ENCODE measurements at places on chromosomes 5 and 9.

GRCh38 chr5:83440826-83441225 is 30.7 kb upstream of the VCAN start:
- DNase-seq: no peak

GRCh38 chr9:91755761-91756509 is 194.1 kb downstream of the ROR2 start:
- DNase-seq: no peak

- no peak for DNase-seq
Measured at GRCh38 chr5:170176916-170177315, 55.9 kb upstream of the C5orf58 start.

- no peak for DNase-seq
Measured at GRCh38 chr5:67672636-67673035, 476.0 kb upstream of the CD180 start.

DNA sequence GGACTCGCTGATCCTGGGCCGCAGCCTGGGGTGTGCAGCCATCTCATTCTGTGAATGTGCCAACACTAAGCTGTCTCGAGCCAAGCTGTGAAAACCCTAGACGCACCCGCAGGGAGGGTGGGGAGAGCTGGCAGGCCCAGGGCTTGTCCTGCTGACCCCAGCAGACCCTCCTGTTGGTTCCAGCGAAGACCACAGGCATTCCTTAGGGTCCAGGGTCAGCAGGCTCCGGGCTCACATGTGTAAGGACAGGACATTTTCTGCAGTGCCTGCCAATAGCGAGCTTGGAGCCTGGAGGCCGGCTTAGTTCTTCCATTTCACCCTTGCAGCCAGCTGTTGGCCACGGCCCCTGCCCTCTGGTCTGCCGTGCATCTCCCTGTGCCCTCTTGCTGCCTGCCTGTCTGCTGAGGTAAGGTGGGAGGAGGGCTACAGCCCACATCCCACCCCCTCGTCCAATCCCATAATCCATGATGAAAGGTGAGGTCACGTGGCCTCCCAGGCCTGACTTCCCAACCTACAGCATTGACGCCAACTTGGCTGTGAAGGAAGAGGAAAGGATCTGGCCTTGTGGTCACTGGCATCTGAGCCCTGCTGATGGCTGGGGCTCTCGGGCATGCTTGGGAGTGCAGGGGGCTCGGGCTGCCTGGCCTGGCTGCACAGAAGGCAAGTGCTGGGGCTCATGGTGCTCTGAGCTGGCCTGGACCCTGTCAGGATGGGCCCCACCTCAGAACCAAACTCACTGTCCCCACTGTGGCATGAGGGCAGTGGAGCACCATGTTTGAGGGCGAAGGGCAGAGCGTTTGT is 19.9 kb downstream of the PTGES2 start:
- DNase-seq: no peak
